ENCODE measurements at places on chromosomes 16 and 17.

- no peak for DNase-seq
Observed at GRCh38 chr17:56754523-56755208, 79.1 kb downstream of the C17orf67 start.

DNA sequence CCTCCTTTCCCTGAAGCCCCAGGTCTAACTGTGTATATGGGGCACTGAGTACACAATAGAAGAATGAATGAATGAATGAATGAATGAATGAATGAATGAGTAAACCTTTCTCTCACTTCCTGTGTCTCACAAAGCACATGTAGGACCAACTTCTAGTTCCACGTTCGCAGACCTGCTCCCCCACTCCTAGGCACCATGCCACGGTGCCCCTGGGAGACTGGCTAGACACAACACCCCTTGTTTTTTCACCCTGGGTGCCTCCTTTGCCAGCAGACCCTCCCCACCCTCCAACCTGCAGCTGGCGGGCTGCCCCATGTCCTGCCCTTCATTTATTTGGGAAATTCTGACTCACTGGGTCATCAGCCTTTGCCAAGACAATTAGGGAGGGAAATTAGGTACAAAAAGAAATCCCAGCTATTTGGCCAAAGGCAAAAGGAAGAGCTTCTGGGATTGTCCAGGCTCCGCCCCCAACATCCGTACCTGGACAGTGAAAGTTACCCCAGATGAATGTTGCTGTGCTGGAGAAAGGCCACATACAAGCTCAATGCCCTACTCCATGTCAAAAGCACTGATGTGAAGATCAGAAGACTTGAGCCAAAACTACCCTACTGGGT lies 7.7 kb downstream of the CES1 start:
- no peak for DNase-seq

- DNase-seq = no peak
Observed at GRCh38 chr16:75048054-75048453, 49.2 kb downstream of the ZNRF1 start.

DNA sequence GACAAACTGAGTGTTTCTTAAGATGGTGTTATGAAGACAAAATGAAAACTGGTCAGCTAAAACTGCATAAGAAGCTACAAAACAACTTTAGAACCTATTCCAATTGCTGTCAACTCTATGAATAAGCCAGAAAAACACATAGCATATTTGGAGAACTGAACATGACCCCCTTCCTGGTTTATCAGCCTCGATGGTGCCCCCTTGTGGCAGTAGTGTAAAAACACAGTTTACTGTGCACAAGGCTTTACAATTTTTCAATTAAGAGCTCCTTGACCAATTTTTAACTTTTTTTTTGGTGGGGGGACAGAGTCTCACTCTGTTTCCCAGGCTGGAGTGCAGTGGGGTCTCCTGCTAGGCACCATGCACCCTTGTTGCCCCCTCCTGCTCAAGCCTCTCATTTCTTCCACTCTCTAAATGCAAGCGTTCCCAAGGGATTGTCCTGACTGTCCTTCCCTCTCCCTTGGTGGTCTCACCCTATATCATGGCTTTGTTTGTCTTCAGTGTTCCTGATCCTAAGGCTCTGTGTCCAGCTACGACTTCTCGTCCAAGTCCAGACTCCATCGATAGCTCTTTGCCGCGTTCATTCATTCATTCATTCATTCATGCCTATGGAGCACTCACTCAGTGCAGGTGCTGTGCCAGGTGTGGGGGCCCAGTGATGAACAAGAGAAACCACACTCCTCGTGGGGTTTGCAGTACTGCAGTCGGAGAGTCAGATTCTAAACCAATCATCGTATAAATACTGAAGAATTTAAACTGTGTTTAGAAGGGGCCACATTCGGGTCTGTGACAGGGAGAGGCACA lies 7.5 kb downstream of the EIF1 start:
- peak; percentile 80 for DNase-seq

DNA sequence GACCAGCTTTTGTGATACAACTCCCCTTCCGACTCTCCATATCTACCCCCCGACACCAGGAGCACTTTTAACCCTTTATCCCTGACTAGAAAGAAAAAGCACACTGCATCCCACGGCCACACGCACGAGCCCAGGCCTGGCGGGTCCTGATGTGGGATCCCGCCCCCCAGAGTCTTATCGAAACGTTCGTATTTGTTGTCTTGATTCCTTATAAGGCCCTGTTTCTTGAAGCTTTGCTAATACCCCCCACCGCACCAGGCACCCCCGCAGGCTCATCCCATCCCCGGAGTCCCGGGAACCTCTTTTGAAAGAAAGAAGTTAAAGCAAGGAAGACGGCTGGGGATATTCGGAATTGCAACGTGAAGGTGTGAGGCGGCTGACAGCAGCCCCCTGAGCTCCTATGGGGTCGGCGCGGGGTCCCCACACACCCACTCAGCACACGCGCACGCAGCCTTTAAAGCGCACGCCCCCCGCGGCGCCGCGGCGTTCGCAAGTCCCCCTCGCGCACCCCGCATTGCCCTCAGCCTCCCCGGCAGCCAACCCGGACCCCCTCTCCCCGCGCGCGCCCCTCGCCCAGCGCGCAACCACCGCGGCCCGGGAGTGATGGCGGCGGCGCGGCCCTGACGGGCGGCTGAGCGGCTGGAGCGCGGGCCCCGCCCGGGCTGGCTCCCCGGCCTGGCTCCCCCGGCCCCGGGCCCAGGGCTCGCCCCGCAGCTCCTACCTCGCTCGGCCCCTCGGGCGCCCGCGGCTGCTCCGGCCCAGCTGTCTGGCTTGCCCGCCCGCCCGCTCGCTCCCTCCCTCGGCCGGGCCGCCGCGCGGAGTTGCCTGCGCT lies 448 bp downstream of the STAT5B start:
- peak; percentile 46 for DNase-seq

DNA sequence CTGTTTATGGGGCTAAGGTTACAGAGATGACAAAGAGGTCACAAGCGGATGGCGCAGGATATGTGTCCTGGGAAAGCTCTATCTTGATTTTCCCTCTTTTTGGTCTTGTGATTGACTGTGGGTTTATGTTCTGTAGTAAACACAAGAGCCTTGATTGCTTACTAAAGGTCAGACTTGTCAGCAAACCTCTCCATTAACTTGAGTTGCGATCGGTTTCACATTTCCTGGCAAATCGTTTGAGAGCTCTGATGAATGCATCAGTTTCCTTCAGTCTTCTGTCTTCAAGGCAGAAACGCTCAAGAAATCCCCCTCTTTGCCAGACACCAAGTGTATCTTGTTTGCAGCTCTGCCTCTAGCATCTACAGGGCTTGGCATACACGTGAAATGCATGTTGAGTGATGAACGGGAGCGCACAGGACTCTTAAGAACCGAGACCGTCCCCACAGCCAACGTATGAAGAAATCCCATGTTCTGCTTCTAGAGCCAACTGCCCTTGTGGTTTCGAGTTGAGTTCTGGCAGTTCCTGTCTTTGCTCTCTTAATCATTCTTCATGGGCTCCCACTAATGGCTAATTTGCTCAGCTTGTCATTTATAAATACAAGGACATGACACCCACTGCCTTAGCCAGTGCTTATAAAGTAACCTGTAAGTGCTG lies 143.3 kb downstream of the PITPNC1 start:
- no peak for DNase-seq

DNA sequence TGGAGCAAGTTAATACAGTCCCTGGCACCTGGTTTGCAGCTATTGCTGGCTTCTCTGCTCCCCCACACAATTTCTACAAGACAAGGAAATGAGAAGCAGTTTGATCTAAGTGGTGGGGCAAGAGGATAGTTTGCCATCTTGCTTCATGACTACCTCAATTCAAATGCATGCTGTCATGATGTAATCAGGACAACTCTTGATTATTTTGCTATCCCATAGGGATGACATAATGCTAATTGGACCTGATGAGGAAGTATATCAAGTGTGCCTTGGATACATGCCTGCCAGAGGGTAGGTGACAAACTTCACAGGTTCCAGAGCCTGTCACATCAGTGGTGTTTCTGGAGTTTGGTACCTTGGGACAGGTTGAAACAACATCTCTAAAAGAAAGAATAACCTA lies 40.9 kb downstream of the SLFN5 start:
- no peak for DNase-seq

DNA sequence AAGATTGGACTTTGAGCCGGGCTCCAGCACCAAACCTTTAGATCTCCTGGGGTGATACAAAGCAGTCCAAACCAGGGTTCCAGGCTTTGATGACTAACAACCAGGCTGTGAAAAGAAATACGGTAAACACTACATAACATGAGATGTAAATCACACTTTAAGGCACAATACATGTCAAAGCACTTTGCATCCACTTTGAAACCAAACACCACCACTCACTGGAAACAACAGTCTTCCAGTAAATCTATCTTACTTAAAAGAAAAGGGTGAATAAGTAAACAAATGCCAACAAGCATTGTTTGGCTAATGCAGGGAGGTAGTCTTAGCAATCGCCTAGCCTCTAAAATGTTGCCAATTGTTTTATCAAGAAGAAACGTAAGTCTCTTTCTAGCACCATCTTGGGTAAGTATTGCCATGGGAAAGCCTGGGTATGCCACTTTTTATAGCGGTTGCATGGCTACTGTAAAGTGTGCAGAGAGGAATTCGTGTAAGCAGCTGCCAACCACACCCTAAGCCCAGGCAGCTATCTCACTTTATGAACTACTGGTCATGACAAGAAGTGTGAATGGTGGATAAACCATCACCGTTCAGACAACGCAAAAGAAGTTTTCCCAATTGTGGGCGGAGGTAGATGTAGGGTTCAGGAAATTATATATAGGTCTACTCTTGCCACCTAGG lies 267.4 kb upstream of the PSMD7 start:
- DNase-seq = no peak

- DNase-seq = no peak
Observed at GRCh38 chr17:63703029-63703428, 3.1 kb upstream of the LIMD2 start.

Data from GM13977 (cell line).